ENCODE measurements at places on chromosomes 5 and 9.

DNA sequence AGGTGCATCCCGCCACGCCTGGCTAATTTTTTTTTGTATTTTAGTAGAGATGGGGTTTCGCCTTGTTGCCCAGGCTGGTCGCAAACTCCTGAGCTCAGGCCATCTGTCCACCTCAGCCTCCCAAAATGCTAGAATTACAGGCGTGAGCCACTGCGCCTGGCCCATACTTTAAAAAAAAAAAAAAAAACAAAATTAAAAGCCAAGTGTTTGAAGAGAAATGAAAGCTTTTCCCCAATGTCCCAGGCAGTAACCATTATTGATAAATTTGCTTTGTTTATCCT, 9.5 kb downstream of the PRRC2B start:
- DNase-seq: no peak

- DNase-seq: no peak
These were observed 56.4 kb upstream of the CDK5RAP2 start for GRCh38 chr9:120636194-120636957.

GRCh38 chr5:99795031-99795430, 740.1 kb upstream of the FAM174A start:
- no peak for DNase-seq

DNA sequence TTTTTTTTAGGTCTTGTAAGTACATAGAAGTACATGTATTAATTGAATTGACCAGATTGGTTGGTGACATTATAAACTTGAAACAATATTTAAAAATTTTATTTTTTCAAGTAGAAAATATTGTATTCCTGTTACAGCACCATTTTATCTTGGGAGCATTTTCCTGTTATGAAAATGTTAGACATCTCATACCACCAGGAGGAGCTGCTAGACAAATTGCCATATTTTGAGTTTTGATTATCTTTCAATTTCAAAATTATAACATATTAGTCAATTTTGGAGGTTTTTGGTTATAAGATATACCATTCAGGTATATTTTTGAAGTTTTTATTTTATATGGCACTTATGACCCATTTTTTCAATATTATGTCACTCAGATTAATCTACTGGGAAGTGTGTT, 84.4 kb downstream of the CNTLN start:
- DNase-seq: no peak

- DNase-seq: no peak
These were observed 153.1 kb upstream of the BRINP1 start for GRCh38 chr9:119522381-119522780.

- peak; percentile 23 for DNase-seq
These were observed 67.5 kb downstream of the SEMA6A start for GRCh38 chr5:116507051-116507537.

- peak; percentile 50 for DNase-seq
These were observed 616 bp downstream of the RNF130 start for GRCh38 chr5:180070756-180071530.

DNA sequence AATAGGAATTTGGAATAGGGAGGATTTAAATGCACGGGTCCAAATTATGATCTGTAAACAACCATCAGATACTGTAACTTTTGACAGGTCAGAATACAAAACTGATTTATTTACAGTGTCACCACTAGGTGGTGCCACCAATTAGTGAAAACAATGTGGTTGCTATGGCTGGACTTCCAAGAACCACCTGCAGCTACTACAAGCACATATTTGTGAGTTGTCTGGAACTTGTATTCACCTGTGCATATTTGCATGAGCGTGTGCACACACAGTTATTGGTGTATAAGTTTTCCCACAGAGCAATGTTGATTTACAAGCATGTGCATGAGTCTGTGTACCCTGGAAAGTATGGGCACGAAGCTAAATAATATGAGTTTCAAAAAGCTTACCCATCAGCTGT, 3.0 kb upstream of the HRCT1 start:
- DNase-seq: peak; percentile 40

GRCh38 chr5:140590861-140591260, 26.2 kb downstream of the SLC35A4 start:
- DNase-seq: no peak

DNA sequence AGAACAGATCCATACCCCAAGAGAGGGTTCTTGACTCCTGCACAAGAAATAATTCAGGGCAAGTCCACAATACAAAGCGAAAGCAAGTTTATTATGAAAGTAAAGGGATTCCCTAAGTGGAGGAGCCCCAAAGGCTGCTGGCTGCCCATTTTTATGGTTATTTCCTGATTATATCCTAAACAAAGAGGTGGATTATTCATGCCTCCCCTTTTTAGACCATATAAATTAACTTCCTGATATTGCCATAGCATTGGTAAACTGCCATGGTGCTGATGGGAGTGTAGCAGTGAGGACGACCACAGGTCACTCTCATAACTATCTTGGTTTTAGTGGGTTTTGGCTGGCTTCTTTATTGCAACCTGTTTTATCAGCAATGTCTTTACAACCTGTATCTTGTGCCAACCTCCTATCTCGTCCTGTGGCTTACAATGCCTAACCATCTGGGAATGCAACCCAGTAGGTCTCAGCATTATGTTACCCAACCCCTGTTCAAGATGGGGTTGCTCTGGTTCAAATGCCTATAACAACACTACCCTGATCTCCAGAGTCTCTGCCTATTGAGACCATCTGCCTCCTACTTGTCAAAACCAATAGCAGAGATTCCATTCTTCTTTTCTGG, 154.4 kb upstream of the GRAMD2B start:
- DNase-seq: no peak

DNA sequence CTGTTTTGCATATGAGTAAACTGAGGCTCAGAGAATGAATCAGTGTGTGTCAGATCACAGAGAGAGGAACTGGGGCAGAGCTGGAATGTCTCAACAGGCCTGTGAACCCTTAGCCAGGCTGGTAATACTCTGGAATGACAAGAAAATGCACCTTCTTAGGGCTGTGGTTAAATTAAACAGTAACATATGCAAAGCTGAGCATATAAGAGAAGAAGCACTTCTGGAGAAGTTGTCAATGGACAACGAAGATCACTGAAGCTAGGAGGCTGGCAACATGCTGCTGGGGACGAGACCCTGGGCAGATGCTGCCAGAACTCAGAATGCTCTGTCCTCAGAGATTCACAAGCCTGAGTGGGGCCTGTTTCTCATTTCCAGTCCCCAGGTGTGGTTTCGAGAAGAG, 64.6 kb upstream of the EPB41L4B start:
- no peak for DNase-seq

GRCh38 chr9:2053883-2054845, 39.0 kb downstream of the SMARCA2 start:
- peak; percentile 42 for DNase-seq

DNA sequence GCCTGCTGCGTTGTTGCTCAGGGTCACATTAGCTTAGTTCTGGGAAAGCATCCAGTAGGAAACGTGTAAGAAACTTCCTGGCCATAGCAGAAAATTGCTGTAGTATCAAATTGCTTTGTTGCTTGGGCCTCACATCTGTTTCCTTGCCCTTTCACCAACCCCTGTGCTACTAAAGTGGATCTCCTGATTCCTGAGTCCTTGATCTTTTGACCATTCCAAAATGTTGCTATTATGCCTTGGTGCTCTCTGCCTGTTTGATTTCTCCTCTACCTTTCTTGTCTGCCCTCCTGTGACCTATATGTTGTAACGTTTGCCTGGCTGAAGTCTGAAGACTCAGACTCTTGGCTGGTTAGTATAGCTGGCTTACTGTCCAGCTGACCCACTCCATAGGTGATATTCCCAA, 350.5 kb downstream of the ADGRV1 start:
- DNase-seq: no peak

DNA sequence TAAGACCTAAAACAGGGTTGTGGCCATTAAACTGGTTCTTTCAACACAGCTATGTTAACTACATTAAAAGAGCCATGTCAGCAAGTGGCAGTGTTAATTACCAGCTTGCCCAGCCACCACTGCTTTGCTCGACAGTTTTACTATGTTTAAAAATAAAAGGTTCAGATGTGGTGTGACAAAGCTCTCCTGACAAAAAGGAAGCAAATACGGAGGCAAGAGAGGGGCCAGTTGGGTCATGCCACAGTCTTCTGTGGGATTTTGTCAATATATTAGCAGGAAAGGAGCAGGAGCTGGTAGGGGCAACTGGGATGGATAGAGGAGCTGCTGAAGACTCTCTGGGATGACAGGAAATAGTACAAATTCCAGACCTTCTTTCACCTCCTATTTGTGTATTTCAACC, 113.5 kb upstream of the PCA3 start:
- DNase-seq: peak; percentile 5

DNA sequence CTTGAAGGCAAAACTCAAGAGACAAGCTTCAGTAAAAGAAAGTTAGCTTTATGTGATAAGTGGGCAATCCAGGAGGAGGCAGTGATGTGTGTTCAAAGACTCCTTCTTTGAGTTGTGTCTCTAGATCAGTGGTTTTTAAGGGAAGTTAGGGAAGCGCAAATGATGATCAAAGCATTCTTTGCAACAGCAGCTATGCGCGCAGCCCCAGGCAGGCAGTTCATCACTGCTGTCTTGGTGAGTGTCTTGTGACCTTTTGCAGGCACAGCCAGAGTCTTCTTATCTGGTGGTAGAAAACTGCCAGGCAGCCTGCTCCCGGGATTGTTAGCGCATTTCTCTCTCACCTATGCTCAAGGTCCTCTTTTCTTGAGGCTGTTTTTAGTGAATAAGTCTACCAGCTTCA, 40.3 kb upstream of the CLK4 start:
- DNase-seq: peak; percentile 6

DNA sequence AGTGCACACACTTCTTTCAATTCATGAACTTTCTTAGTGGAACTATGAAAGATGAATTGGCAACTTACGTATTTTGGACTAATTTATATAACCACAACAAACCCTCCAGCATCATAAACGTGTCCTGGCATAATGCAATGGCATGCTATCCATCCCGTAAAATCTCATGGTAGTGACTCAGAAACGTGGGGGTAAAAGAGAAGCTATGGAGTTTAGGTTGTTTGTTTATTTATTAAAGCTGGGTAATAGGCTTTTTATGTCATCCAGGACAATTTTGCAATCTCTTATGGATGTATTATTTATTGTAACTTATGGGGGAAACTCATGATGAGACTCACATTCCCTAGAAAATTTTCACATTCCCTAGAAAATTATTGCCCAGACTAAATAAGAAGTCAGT, 106.3 kb downstream of the GDA start:
- no peak for DNase-seq

- DNase-seq: peak; percentile 22
These were observed 16.8 kb upstream of the ACTBL2 start for GRCh38 chr5:57499262-57500050.

GRCh38 chr9:97904725-97905124, 17.6 kb downstream of the TRMO start:
- DNase-seq: no peak

DNA sequence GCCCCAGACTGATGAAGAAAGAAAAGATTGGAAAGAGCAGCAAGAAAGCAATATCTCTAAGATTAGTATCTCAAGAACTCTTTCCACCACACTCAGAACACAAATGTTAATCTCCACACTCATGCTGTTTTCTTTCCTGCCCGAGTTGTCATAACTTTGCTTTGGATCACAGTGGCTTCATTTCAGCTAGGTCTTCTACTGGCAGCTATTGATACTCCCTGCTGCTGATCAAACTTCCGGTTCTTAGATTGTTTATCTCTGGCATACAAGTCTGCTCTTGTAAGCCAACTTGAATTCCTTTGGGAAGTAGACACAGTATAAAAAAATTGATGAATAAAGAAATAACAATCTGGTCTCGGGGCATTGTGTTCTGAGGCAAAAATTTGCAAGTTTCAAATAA, 77.7 kb upstream of the SPEF2 start:
- no peak for DNase-seq

- peak; percentile 74 for DNase-seq
These were observed 57.8 kb upstream of the HSPA9 start for GRCh38 chr5:138632900-138633489.

DNA sequence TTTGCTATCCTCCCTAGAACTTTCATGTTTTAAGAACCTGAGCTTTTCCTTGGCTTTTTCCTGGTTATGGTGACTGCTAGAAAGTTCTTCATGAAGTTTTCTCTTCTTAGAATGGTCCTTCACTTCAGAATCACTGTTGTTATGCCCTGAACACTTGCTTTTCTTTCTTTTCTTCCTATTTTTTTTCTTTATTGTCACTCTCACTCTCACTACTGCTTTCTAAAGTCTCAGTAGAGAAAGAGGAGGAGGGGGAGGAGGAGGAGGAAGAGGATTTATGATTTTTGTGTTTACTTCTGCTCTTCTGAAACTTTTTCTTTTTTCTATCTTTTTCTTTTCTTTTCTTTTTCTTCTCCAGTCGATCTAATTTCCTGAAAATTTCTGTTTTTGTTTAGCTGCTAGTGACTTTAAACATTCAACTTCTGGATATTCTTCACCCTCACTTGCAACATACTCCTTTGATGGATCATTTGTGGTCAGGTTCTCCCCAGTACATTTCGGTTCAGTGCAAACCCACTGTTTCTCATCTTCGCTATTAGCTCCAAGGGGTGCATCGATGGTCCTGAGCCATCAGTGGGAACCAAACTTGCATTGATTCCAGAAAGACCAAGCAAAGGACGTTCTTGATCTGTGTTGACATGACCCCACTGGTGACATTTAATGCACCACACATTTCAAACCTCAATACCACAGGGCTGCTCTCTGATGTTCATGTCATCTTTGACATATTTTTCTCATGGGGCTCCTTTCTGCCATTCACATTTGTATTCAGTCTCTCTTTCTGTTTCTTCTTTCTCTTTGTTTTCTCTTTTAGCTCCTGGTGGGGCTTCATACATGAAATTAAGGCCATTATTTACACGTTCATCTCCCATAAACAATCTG, 81.6 kb upstream of the HAND1 start:
- peak; percentile 69 for DNase-seq

- no peak for DNase-seq
These were observed 76.7 kb downstream of the LURAP1L start for GRCh38 chr9:12851341-12852090.

- DNase-seq: no peak
These were observed 5.9 kb upstream of the LRRC14B start for GRCh38 chr5:185095-186070.

DNA sequence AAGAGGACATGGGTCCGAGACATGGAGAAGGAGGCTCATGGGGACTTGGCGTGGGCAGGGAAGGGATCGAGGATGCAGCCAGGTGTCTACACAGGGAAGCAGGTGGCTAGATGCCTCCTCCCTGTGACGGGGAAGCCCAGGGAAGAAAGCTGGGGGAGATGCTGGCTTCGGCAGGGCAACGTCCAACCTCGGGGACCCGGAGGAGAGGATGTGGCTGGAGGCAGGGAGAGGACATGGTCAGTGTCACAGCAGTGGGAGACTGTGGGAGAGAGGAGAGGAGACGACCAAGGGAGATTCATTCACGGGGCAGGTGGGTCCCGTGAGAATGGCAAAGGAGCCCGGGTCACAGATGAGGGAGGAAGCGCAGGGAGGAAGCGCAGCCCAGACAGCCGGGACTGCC, 73.2 kb upstream of the PHYKPL start:
- no peak for DNase-seq

DNA sequence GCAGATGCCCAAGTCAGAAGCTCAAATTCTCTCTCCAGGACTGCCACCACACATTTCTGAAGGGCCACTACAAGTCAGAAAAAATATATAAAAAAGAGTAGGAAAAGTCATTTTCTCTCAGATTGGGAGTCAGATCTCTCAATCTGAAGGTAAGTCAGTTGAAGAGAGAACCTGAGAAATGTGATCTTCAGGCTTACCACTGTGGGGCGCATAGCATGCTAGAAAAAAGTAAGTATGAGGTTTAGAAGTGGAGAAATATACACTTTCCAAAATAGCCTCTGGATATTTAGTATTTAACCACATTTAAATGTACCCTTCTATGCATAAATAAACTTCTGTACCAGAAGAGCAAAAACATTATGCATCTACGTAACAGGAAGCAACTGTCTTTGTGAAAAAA, 800.7 kb upstream of the CTNND2 start:
- no peak for DNase-seq
